Ovary (tissue), 10 donors: ENCODE measurements at places on chromosomes 5 and 9. TPM values are rescaled to one million over a fixed set of nuclear protein-coding genes. Genes with fewer than 3 reads are reported as not detected.

LHX2 gene
- total RNA-seq: not detected

GLRA1 gene
- total RNA-seq: not detected

FOXI1 gene
- total RNA-seq: not detected

AHRR gene
- 0.72 TPM for total RNA-seq

GZMA gene
- 1.0 TPM for total RNA-seq

LCN1 gene
- total RNA-seq: 2.3 TPM

TEX48 gene
- not detected for total RNA-seq

OBP2B gene
- total RNA-seq: not detected

TMEM174 gene
- total RNA-seq: not detected

DNA sequence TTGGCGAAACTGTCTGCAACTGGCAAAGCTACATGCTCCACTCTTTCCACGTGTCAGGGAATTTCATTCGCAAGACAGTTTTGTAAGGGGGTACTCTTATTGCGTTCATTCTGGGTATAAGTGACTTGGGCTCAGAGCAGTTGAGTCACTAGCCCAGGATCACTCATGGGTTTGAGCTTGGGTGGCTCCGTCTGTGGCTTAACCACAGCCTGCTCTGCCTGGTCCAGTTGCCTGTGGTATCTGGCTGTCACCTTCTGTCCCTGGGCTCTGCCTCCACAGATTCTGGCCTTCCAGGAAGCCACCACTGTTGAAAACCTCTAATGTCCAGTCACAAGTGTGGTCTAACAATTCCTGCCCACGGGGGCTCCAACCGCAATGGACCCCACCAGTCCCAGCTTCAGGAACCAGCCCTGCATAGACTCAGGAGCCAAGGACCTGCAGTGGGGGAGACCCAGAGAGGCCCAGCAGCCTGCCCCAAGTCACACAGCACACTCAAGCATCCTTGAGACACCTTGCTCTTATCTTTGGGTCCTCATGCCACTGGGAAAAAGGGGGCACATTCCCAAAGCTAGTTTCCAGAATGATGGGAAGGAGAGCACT, 10.4 kb downstream of the KIF12 start:
- no peak for DNase-seq

DNA sequence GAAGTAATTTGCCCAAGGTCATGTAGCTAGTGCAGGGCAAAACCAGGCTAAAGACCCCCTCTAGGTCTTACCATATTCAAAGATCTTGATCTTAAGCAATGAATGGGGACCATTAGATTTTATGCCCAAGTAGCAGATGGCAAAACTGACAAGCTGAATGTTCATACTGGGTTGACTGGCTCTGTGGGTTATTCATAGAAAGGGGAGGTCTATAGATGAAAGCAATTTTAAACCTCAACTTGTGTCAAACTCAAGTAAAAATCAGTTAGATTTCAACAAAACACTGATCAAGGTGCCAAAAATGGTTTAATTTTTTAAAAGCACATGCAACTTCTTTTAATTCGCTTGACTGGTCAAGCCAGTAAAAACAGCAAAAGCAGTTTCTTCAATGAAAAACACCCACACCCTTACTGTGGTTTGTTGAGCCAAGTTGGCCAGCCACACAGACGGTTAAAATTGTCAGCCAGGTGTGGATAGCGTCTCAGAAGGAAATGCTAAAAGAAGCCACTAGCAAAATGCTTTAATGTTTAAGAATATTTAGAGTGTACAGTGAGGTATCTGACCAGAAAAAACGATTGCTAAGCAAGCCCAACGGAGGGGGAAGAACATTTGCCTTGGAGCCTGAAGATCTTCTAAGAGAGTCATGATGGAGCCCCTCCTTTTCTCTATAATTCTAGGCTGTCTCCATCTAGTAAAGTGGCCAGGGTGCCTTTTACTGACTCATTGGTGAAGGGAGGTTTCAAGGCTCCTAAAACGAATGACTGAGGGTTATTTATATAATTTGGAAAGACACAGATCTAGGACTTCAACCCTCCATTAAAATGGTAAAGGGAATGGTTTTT, 539.6 kb upstream of the CLINT1 start:
- DNase-seq: no peak

- peak; percentile 55 for DNase-seq
Measured at GRCh38 chr9:137028263-137029057, 423 bp upstream of the ABCA2 start.

DNA sequence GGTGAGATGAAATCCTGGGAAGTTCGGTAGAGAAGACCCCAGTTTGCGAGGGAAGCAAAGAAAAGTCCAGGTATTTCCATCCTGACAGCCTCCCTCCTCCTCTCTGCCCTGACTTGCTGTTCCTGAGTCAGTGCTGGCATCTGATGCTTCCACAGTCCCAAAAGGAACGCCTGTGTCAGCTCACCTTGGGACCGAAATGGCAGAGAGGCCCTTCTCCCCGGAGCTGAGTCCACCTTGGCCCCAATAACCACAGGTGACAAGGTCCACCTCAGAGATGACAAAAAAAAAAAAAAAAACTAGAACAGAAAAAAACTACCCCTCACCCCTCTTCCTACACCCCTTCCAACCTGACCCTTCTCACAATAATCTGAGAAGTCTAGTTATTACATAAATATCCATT, 31.6 kb downstream of the SLC6A7 start:
- DNase-seq: no peak

DNA sequence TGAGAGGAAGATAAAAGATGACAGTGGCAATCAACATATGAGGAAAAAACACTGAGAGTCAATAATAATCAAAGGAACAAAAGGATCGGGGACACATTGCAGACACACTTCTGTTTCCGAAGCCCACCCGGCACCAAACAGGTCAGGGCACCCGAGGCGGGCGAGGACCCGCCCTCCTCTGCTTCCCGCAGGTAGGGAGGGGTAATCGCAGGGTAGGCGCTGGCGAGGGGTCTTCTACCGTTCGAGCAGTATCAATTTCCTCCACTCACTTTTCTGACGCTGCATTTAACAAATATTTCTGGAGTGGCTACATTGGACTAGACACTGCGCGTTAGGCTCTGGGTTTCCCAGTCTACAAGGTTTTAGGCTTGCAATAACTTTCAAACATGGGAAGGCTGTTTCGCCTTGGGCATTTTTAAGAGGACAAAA, 1.3 kb downstream of the TXN start:
- peak; percentile 31 for DNase-seq

GRCh38 chr9:34592895-34593601, 3.5 kb upstream of the CNTFR start:
- peak; percentile 79 for DNase-seq

GRCh38 chr9:109817846-109818472, 38.0 kb downstream of the PALM2AKAP2 start:
- peak; percentile 69 for DNase-seq

- peak; percentile 14 for DNase-seq
Measured at GRCh38 chr9:135498381-135499126, 1.9 kb upstream of the MRPS2 start.

- DNase-seq: no peak
Measured at GRCh38 chr5:91190314-91190690, 192.8 kb downstream of the ARRDC3 start.

DNA sequence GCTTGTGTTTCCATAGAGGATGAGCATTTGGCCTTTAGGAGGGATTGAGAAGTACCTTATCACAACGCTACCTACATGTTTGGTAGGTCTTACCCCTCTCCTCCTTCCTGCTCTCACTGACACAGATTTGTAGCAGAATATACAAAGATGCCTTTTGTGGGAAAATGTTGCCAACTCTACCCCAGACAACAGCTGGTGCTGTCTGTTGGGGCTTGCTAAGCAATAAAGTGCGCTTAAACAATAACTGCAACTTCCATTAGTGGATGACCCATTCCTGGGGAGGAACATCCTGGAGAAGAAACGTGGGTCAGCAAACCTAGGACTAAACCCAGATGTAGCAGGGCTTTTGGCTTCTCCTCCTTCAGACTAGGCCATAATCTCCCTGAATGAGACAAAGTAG, 174.3 kb downstream of the EFNA5 start:
- DNase-seq: no peak

DNA sequence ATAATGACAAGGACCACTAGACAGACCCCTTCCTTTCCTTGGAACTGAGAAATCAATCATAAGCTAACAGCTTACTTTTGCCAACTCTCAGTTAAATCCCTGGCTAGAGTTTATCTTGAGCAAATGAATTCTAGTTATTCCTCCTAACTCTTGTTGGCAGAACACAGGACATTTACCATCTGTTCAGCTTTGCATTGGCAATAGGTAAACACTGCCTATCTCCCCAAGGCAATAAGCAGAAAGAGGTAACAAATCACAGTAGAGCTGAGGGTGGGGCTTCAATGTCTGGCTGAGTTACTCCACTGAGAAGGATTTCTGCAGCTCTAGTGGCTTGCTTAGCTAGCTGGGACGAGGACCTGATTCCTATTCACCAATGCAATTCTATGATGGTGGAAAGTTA, 503.3 kb upstream of the GRIA1 start:
- DNase-seq: no peak

DNA sequence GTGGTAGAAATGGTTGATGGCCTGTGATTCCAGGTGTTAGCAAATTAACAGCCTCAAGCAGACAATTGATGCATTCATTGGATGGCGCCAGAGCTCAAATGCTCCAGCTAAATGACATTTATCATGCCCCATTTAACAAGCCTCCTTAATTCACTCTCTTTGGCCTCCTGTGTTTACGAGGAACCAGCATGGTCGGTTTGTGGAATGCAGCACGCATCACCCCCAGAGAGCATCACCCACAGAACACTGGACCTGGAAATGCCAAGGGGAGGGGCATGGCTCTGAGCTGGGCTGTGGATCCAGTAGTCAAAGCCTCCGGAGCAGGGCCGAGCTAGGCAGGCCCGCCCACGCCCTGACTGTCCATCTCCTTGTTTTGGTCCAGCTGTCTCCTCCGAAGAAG, 434.0 kb downstream of the GADD45G start:
- DNase-seq: no peak

GRCh38 chr5:154178661-154179060, 11.9 kb upstream of the GALNT10 start:
- no peak for DNase-seq

DNA sequence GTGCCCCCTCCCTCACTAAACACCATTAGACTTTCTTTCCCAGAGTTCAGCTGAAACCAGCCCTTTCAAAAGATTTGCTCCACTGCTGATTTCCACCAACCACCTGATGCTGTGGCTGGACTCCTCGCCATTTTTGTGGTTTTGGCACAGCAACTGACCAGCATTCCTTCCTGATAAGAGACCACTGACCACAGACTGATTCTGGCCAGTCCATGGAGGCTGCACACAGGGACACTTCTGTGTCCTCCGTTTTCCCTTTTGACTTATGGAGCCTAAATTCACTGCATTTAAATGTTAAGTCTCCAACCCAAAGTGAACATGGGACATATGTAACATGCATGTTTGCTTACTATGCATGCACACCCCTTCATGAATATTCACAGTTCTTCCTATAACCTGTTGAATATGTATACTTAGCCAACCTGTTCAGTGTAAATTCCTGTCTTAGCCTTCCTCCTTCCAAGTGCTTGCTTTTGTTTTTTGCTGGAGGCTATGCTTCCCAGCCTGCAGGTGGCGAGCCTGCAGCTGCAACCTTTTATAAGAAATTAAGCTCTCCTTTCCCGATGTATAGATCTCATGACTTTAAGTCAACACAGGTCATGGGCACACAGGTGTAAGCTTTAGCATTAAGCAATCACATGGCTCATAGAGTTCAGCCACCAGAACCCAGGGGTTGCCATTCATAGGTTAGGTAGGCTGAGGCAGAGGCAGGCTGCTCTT, 78.7 kb downstream of the ACTL7B start:
- DNase-seq: no peak

DNA sequence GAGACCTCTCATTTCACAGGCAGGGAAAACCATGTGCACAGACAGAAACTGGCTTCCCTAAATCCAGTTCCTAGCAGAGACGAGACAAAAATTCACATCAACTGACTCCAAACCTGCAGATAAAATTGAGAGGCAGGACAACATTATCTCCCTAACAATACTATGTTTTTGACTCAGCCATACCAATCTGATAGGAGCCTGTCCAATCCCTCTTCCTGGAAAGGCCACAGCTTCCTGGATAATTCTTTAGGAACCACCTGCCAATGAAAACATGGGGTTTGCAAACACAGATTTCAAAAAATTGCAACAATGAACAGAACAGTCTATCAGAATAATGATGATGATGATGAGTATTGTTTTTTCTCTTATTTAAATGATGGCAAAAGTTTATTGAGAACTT, 22.4 kb downstream of the SH3TC2 start:
- DNase-seq: no peak

- no peak for DNase-seq
Measured at GRCh38 chr5:52896534-52897237, 92.5 kb upstream of the ITGA2 start.

- no peak for DNase-seq
Measured at GRCh38 chr9:124449381-124450151, 685 bp upstream of the ADGRD2 start.

DNA sequence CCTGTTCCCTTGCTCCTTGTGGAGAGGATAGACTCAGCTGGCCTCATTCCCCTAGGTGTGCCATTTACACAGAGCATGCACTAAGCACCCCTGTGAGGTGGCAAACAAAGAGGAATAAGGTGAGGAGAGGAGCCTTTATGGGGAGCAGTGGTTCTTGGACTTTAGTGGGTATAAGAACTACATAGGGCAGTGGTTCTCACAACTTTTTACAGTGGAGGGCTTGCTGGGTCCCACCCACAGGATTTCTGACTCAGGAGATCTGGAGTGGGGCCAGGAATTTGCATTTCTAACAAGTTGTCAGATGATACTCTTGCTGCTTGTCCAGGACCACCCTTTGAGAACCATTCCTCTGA, 42.0 kb downstream of the CSF1R start:
- DNase-seq: no peak
